ENCODE measurements at places on chromosomes 1 and 21. TPM values are rescaled to one million over a fixed set of nuclear protein-coding genes. Genes with fewer than 3 reads are reported as not detected.

DNA sequence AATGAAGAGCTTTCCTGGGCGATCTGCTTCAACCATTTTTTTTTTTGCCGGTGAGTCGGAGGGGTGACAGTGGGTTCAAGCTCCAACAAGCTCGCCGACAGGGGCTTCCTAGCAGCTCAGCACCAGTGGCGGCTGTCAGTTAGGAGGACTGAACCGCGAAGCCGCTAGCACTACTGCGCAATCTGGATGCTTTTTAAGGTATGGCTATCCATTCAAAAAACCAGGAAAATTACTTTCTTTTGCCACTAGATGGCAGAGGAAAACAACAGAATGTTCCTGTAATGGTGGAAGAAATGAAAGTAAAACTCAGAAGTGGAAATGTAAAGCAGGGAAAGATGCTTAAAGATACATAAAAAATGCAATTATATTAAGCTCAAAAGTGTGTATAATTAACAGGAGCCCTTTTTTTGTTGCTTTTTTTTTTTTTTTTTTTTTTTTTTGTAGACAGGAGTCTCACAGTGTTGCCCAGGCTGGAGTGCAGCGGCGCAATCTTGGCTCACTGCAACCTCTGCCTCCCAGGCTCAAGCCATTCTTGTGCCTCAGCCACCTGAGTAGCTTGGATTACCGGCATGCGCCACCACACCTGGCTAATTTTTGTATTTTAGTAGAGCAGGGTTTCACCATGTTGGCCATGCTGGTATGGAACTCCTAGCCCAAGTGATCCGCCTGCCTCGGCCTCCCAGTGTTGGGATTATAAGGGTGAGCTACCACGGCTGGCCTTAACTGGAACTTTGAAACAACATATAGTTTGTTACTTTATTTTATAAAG, 8.5 kb downstream of the KYAT3 start:
- H3K36me3 ChIP-seq: peaks cover 2% of the 10 kb centered on the region
- H3K4me1 ChIP-seq: peaks cover 4% of the 10 kb centered on the region
- peak overlapping the region; percentile 23 for H3K27ac ChIP-seq
- no peaks in the 10 kb centered on the region for H3K27me3 ChIP-seq
- no peak for DNase-seq
- H3K4me3 ChIP-seq: no peak overlapping the region

DNA sequence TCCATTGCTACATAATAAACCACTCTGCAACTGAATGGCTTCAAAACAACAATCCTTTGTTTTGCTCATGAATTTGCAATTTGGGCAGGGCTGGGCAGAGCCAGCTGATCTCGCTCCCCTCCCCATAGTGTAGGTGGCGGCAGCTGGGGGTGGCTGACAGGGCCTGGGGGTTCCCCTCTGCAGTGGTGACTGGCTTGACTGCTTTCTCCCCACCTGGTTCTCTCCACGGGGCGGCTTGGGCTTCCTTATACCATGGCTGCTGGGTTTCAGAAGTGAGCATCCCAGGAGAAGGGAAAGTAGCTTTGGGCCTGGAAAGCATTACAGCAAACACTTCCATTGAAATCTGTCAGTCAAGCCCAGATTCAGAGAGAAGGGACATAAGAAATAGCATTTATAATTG, 129.7 kb upstream of the ZBTB40 start:
- H3K4me1 ChIP-seq: no peaks in the 10 kb centered on the region
- H3K4me3 ChIP-seq: no peak overlapping the region
- no peaks in the 10 kb centered on the region for H3K36me3 ChIP-seq
- H3K27ac ChIP-seq: no peak overlapping the region

DNA sequence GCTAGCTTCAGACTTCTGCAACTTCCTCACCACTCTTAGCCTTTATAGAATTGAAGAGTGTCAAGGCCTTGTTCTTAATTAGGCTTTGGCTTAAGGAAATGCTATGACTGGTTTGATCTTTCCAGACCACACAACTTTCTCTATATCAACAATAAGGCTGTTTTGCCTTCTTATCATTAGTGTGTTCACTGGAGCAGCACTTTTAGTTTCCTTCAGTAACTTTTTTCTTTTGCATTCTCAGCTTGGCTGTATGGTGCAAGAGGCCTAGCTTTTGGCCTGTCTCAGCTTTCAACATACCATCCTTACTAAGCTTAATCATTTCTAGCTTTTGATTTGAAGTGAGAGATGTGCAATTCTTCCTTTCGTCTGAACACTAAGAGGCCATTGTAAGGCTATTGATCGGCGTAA, 8.6 kb downstream of the PRKACB start:
- H3K27me3 ChIP-seq: no peaks in the 10 kb centered on the region
- no peaks in the 10 kb centered on the region for H3K36me3 ChIP-seq
- no peak for DNase-seq

- no peaks in the 10 kb centered on the region for H3K4me1 ChIP-seq
- H3K4me3 ChIP-seq: no peak overlapping the region
- H3K36me3 ChIP-seq: no peaks in the 10 kb centered on the region
- no peaks in the 10 kb centered on the region for H3K27me3 ChIP-seq
These were observed 19.4 kb downstream of the ACOT7 start for GRCh38 chr1:6373961-6374720.

GRCh38 chr1:5727191-5727590, 265.0 kb downstream of the NPHP4 start:
- H3K27ac ChIP-seq: no peak overlapping the region
- no peak for DNase-seq
- H3K27me3 ChIP-seq: no peaks in the 10 kb centered on the region
- H3K4me1 ChIP-seq: no peaks in the 10 kb centered on the region
- no peak overlapping the region for H3K4me3 ChIP-seq
- no peaks in the 10 kb centered on the region for H3K36me3 ChIP-seq

DNA sequence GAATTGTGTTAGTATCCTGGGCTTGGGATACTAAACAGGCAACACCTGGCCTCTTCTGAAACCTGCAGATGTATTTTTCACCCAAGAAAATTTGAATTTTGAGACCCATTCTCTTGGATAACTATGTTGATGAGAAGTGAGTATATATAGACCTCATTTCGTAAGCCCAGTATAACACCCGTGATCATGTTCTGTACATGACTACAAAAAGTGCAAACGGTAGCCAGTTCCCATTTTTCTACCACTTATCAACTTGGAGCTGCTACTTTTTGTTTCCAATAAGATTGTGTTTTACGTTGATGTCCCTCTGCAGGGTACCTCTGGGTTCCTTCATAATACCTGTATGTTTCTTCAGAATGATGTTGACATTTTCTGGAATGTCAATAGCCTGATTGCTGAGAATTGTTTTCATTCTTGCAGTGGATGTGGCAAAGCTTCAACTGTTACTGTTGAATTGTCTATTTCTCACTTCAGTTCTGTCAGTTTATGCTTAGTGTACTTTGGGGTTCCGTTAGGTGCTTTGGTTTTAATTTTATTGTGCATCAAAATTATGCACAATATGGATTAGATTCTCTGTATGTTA, 48.1 kb downstream of the ZFYVE9 start:
- no peak for DNase-seq
- no peaks in the 10 kb centered on the region for H3K36me3 ChIP-seq
- no peak overlapping the region for H3K4me3 ChIP-seq
- no peaks in the 10 kb centered on the region for H3K4me1 ChIP-seq

DNA sequence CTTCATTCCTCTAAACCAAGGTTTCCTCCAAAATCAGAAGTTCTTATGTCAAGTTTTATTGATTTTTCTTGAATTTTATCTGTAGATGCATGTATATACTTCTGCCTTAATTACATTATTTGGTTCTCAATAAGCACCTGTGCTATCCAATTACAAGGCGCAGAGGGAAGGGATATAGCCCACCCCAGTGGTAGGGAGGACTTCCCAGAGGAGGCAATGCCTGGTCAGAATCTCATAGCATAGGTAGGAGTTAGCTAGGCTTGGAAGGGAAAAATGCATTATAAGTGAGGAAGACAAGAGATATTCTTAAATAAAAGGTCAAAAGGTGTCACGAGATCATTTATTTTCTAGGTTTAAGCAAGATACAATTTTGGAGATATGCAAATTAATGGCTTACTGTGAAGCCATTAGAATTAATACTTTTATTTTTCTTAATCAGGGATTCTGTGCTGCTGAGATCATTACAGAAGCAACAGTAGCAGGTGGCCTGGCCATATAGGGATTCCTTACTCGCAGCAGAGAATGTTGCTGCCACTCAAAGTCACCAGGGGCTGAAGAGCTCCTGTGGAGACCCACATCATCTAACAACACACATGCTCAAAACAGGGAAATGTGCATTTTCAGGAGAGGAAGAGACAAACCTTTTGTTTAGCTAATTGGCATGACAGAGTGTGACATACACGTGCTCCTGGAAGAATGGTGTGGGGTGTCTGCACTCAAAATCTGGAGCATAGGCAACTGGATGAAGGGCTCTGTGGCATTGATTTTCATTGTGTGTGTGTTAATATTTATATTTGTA, 178.3 kb downstream of the ATG4C start:
- no peaks in the 10 kb centered on the region for H3K27me3 ChIP-seq
- no peaks in the 10 kb centered on the region for H3K4me1 ChIP-seq
- no peak overlapping the region for H3K27ac ChIP-seq
- H3K4me3 ChIP-seq: no peak overlapping the region

DNA sequence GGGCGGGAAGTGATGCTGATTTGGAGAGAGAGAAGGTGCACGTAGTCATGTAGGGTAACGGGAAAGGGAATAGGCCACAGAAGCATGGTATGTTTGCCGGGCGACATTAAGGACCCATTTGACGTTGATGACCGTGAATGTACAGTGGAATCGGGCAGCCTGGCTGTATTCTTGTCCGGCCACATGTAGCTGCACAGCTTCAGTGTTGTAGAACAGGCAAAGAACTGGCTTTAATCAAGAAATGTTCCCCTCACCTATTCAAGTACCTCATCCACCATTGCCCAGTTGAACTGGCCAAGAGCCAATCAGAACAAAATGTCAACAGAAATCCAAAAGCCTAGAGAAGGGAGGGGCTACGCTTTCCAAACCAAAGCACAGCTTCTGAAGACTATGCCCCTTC, 104.8 kb downstream of the DHRS3 start:
- DNase-seq: no peak
- no peak overlapping the region for H3K4me3 ChIP-seq
- H3K27me3 ChIP-seq: no peaks in the 10 kb centered on the region
- H3K4me1 ChIP-seq: no peaks in the 10 kb centered on the region
- no peak overlapping the region for H3K27ac ChIP-seq

DNA sequence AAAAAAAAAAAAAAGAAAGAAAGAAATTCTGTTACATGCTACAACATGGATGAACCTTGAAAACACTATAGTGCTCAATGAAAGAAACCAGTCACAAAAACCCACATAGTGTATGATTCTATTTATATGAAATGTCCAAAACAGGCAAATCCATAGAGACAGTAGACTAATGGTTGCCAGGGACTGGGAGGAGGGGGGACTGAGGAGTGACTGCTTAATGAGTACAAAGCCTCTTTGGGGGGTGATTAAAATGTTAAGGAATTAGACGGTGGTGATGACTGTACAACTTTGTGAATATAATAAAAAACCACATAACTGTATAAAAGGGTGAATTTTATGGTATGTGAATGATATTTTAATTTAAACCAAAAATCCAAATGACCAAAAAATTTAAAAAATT, 116.0 kb upstream of the GUCA2B start:
- H3K36me3 ChIP-seq: no peaks in the 10 kb centered on the region
- no peaks in the 10 kb centered on the region for H3K27me3 ChIP-seq
- no peaks in the 10 kb centered on the region for H3K4me1 ChIP-seq
- H3K27ac ChIP-seq: no peak overlapping the region
- no peak overlapping the region for H3K4me3 ChIP-seq

GRCh38 chr1:225666495-225666894, 13.6 kb upstream of the ENAH start:
- no peak overlapping the region for H3K4me3 ChIP-seq
- no peak overlapping the region for H3K27ac ChIP-seq
- no peaks in the 10 kb centered on the region for H3K4me1 ChIP-seq

Gene PTPRU
- 20.8 TPM for total RNA-seq

- H3K36me3 ChIP-seq: no peaks in the 10 kb centered on the region
- no peaks in the 10 kb centered on the region for H3K27me3 ChIP-seq
- no peak for DNase-seq
- no peak overlapping the region for H3K4me3 ChIP-seq
- H3K27ac ChIP-seq: no peak overlapping the region
These were observed 37.8 kb upstream of the COL11A1 start for GRCh38 chr1:103146166-103146565.

- DNase-seq: no peak
- H3K4me3 ChIP-seq: no peak overlapping the region
- no peaks in the 10 kb centered on the region for H3K4me1 ChIP-seq
- no peak overlapping the region for H3K27ac ChIP-seq
These were observed 28.5 kb downstream of the IL12RB2 start for GRCh38 chr1:67336157-67336556.

Gene KRTAP12-2
- total RNA-seq: not detected

DNA sequence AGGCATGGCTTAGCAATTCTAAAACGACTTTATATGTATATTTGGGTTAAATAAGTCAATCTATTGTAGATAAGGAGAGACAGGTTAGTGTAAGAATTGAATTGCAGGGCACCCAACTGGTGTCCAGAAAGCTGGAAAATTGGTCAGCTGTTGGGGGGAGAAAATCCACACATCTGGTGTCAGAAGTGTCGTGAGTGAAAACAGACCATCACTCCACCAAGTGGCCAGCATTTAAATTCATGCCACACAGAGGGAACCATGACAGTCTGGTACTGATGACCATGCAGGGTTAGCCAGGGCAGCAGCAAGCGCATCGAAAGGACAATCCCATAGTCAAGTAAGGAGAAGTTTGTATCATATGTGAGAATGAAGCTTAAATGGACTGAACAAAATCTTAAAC, 11.7 kb downstream of the LAX1 start:
- no peaks in the 10 kb centered on the region for H3K36me3 ChIP-seq
- H3K4me1 ChIP-seq: no peaks in the 10 kb centered on the region
- no peaks in the 10 kb centered on the region for H3K27me3 ChIP-seq
- DNase-seq: no peak
- no peak overlapping the region for H3K27ac ChIP-seq

Gene SPATA46
- total RNA-seq: not detected

Measured in right lobe of liver (tissue), 6 donors.